IMR-90 (cell line): ENCODE measurements at places on chromosomes 13 and 19. TPM values are rescaled to one million over a fixed set of nuclear protein-coding genes. Genes with fewer than 3 reads are reported as not detected.

TTYH1 gene
- polyA plus RNA-seq, result not detected in 2 replicates

TPT1 gene
- 2,407 and 2,665 TPM in 2 replicates for polyA plus RNA-seq

NPHS1 gene
- not detected in 2 replicates for polyA plus RNA-seq

GALP gene
- not detected in 2 replicates for polyA plus RNA-seq

ZNF221 gene
- polyA plus RNA-seq, result 0.93 and 1.0 TPM in 2 replicates

FOXA3 gene
- not detected in 2 replicates for polyA plus RNA-seq

FLT1 gene
- 4.4 and 4.5 TPM in 2 replicates for polyA plus RNA-seq

FFAR3 gene
- polyA plus RNA-seq, result not detected in 2 replicates

MADCAM1 gene
- polyA plus RNA-seq, result 0.24 and 0.26 TPM in 2 replicates

RNF6 gene
- 19.7 and 22.9 TPM in 2 replicates for polyA plus RNA-seq

MAP4K1 gene
- 0.16 and 0.22 TPM in 2 replicates for polyA plus RNA-seq

LGALS7B gene
- not detected in 2 replicates for polyA plus RNA-seq

ZNF582 gene
- 1.6 and 1.9 TPM in 2 replicates for polyA plus RNA-seq

SCEL gene
- polyA plus RNA-seq, result not detected in 2 replicates

GRCh38 chr19:4379383-4380253 lies 20.7 kb downstream of the SH3GL1 start:
- DNase-seq, result peak; percentile 59

DNA sequence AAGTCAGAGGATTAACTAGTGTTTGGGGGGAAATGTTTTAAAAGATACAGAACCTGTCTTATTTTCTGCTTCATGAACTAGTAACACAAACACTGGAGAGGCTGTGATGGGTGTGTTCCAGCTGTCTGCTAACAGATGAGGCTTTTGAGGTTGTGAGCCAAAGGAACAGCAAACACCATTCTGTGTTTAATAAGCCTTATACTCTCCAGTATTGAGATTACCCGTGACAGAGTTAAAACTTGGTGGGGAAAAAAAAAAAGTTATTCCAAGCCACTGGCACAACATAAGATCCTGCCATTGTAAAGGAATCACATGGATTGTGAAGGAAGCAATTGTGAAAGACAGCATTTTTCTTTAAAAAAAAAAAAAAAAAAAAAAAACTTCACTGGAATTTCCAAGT lies 48.4 kb downstream of the KCTD12 start:
- DNase-seq, result peak; percentile 32

DNA sequence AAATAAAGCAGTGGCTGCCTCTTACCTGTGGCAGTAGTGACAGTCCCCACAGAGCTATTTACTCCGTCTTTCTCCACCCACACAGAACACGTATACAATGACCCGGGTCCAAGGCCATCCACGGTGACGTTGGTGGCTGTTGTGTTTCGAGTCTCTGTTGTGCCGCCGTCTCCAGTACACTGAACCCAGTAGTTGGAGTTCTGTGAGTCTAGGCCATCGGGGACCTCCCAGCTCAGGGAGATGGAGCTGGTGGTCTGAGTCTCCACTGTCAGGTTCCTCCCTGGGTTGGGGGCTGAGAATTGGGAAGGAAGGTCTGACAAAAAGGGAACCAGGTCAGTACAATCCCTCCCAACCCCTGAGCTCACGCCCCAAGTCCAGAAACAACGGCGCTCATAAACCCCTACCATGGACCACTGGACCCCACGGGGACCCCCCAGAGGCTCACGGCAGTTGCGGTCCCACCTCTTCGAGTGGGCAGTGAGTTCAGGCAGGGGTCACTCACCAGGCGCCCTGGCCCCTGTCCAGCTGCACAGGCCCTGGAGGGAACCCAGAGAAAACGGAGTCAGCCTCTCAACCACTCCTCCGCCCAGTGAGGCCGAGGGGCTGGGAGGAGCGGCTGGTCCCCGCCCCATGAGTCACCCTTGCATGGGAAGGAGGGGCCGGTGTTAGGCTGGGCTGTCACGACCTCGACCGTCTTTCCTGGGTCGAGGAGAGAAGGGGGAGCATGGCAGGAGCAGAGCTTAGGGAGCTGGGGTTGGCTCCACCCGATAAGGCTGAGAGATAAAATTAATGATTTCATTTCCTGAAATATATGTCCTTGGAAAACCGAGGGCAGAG lies 2.4 kb downstream of the PTPRH start:
- peak; percentile 86 for DNase-seq

- DNase-seq, result no peak
Measured at GRCh38 chr13:68028701-68029100, 798.6 kb upstream of the PCDH9 start.

DNA sequence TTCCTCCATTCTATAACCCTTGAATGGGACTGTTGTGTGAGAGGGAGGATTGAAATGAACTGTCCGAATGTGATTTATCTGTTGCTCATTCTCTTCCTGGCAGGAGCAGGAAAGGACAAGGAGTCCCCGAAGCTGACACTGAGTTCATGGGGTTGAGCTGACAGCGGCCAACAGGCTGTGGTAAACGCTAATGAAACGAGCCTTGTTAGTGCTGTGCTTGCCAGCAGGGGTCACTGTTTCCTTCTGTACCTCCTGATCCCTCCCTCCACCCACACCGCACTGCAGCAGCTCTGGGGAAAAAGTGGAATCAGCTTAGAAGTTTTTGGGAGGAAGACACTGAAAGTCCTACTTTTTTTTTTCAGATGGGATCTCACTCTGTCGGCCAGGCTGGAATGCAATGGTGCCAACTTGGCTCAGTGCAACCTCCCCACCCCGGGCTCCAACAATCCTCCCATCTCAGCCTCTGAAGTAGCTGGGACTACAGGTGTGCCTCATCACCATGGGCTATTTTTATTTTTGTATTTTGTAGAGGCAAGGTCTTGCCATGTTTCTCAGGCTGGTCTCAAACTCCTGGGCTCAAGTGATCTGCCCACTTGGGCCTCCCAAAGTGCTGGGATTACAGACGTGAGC lies 6.7 kb upstream of the ZNF761 start:
- peak; percentile 65 for DNase-seq

- DNase-seq, result no peak
Measured at GRCh38 chr13:69391756-69392155, 715.9 kb upstream of the ATXN8OS start.

DNA sequence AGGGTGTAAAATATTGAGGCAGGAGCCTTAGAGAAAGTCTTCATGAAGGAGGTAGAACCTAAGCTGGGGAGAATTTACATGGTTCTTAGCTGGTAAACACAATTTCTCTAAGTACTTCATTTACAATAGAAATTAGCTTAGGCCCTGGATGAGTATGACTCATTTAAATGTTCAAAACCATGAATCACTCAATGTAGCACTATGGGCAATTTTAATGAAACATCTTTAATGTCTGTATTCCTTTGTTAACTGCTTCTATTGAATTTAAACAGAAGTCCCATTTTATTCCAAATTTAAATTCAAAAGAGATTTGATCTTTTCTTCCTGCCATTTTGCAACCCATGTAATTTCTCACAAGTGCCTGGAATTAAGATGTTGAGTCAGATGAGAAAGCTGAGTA lies 252.1 kb downstream of the RFC3 start:
- DNase-seq, result peak; percentile 12

GRCh38 chr19:23823952-23824389 lies 65.3 kb upstream of the ZNF681 start:
- DNase-seq, result no peak

DNA sequence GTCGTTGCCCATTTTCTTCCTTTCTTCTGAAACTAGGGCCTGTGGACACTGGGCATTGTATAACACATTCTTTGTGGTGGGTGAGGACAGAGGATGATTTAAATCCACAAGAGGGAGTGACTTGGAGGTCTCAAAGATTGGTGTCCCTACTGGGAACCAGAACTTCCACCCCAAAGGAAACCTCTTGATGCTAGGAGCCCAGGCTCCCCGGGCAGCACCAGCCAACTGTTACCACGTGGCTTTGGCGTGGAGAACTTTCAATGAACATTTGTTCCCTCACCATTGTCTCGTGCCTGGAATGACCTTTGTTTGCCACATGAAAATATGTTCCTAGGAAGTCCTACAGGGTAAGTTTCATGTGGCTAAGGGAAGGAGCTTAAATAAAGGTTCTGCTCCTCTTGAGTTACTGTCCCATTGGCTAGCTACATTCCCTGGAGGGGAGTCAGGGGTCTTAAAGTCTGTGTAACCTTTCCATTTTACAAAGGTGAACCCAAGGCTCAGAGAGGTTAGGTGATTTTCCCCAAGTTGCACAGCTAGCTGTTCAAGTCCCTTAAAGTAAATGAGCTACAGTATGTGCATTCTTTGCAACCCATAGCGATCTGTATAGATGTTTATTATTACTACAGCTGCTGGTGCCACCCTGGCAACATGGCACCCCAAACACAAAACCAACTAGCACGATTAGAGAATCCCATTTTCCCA lies 5.0 kb upstream of the CDX2 start:
- DNase-seq, result no peak

GRCh38 chr13:105436943-105437342 lies 1098.5 kb downstream of the EFNB2 start:
- DNase-seq, result no peak

DNA sequence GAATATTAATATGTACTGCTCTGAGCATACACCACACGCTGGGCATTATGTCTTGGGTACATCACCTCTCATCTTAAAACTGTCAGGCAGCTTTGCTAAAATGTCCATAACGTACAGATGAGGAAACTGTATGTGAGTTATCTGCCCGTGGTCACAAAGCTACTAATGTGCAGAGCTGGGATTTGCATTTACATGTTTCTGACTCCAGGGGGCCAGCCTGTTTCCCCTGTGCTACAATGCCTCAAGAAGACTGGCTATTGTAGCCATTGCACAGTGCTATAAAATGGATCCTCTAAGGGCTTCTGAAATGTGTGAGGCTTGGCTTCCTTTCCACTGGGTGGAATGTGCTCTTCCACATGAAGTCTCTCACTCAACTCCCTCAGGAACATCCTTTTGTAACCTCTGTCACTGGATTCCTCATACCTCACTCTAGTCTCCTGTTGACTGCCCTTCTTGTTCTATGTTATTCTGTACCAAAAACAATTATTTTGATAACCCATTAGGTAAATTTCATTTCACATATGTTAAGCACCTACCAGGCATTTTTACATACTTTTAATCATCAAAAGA lies 95.6 kb upstream of the HTR2A start:
- DNase-seq, result no peak

DNA sequence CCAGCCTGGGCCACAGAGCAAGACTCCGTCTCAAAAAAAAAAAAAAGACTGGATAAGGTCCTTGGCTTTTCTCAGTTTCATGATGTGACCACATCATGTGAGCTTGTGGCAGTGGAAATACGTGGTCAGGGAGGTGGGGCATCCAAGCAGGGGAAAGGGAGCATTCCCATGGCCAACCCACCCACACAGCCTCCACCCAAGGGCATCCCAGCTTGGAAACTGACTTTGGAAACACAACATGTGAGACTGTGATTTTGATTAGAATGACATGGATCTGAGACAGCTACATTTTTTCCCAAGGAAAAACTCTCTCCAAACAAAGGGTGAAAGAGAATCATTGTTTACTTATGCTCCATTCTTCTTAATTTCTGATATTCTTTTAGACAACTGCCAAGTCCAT lies 405.0 kb upstream of the ZNF507 start:
- DNase-seq, result no peak

DNA sequence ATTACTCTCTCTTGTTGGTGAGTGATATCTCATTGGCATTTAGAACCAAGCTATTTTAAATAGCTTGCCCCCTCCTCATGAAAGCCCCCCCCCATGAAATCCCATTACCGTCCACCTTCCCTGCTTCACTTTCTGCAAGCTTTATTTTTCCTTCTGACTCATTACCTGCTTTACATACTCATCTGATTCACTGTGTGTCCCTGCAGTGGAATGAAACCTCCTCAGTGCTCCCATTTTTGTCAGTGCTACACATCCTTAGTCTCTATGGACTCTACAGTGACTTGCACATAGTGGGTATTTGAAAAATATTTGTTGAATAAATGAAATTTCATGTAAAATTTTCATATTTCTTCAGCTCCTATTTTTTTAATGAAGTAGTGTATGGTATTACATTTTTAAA lies 62.3 kb downstream of the DOCK9 start:
- DNase-seq, result peak; percentile 31

GRCh38 chr13:52845334-52845761 lies 3.1 kb downstream of the PCDH8 start:
- no peak for DNase-seq

GRCh38 chr13:111952814-111953213 lies 114.1 kb upstream of the SOX1 start:
- DNase-seq, result no peak

DNA sequence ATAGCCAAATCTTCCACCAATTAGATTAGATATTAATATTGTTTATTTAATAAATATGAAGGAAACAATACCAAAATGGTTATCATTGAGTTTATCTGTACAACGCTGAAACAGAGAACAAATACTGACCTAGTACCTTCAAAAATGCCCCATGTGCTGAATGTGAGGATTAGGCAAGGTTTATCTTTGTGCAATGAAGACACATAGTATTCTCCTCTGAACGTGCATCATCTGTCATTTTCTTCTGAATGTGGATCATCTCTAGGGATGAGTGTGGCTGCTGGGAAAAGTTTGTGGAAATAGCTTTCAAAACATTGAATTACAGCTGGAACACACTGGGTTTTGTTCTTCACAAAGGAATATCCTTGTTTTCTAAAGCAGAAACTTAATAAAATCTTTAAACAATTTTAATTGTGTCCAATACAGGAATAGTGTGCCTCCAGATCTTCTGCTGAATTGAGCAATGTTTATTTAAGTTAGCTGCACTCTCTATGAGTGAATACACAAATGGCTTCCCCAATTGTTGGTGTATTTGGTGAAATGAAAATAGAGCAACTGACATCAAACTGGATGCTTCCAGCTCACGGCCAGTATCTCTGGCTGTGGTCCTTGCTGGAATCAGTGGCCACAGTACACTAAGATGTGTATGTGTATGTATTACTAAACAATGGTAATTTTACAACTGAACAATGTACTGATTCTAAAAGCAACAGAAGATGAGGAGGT lies 6.7 kb downstream of the COL4A1 start:
- peak; percentile 69 for DNase-seq

DNA sequence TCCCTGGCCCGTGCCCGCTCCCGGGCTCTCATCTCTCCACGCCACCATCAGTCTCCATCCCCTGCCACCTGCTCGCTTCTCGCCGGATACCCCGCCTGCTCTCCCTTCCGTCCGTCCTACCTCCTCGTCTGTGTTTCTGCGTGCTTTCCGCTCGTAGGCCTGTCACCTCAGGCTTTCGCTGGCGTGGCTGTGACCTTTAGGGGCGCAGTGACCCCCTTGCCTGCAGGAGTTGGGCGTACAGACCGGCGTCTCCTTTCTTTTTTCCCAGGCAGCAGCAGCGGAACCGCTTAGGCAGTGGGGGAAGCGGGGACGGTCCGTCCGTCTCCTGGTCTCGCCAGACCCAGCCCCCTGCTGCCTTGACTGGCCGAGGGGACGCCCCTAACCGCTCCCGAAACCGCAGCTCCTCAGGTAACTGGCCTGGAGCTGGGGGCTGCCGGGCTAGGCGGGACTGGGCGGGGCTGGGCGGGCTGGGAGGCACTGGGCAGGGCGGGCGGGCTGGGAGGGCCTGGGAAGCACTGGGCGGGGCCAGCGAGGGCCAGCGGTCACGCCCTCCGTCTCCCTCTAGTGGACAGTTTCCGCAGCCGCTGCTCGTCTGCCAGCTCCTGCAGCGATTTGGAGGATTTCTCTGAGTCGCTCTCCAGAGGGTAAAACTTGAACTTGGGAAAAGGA lies 6.3 kb downstream of the PGLYRP1 start:
- DNase-seq, result peak; percentile 68

GRCh38 chr13:105342281-105342820 lies 1193.1 kb downstream of the EFNB2 start:
- DNase-seq, result peak; percentile 21
